WTC11 (cell line): ENCODE measurements at places on chromosomes 3 and 15.

DNA sequence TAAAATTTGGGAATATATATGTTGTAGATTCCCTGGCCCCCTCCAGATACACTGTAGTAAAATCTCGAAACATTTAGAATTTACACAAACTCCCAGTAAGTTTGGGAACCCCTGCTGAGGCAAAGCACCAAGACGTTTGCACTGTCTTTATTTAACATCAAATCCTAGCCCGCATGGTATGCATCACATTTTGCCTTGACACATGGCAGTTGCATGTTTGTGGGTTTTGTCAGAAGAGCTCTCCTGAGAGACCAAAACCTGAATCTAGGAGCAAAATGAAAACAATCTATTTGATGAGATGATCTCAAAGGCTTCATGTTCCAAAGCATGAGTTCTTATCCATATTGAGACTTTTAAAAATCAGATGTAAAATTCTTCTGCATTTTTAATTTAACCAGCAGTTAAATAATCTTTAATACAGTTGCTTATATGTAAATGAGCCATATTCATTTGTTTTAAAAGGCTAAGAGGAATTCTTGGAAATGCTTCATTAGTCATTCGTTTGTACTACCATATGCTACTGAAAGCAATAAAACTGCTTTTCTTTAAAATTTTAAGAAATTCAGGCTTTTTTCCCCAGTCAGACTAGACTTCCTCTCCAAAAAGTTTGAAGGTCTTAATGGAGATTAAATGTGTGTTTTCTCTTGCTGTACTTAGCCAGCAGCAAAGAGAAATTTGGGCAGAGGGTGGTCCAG, 105.2 kb upstream of the BOC start:
- DNase-seq = no peak

- no peak for DNase-seq
These were observed 36.4 kb downstream of the ZDHHC3 start for GRCh38 chr3:44939581-44940036.

- DNase-seq = peak; percentile 30
These were observed 111.1 kb downstream of the FMN1 start for GRCh38 chr15:33083232-33084081.

DNA sequence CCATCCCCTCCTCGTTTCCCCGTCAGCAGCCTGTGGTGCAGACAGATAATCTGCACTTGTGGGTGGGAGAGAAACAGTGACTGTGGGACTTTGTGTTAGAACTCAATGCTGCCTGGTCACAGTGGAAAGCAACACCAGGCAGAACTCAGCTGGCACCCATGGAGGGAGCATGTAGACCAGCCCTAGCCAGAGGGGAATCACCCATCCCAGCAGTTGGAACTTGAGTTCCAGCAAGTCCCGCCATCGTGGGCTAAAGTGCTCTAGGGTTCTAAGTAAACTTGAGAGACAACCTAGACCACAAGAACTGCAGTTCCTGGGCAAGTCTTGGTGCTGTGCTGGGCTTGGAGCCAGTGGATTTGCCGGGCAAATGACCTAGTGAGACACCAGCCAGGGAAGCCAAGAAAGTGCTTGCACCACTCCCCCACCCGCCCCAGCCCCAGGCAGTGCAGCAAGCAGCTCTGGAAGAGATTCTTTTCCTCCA, 24.4 kb downstream of the ISG20 start:
- no peak for DNase-seq

DNA sequence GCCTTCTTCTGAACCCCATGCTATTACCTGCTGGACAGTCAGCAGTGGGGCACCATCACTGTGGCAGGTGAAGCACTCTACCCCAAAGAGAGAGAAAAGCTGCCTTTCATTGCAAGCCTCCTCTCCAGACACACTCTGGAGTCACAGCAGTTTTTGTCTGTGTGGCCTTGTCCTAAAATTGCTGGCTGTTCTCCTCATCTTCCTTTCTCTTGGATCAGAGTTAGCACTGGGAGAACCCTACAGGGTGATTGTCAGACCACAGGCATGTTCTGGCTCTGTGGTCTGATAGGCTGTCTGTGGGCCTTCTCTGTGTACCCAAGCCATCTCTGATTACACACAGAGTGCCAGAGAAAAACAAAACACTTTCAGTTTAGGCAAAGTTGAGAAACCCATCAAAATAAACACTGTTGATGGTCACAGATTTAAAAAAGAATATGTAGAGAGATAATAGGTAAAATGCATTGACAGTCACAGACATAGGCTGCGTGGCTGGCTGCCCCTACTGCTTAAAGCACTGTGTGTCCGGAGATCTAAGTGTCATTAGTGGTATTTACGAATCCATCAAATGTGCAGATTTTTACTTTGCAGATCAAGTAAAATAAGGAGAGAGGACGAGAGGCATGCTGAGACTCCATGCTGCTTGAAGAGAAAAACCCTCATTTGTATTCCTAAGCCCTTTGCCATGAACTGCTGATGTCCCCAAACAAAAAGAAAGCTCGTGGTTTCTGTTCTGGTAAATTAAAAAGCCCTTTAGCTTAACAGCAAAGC, 689.9 kb downstream of the TUSC7 start:
- no peak for DNase-seq

- no peak for DNase-seq
These were observed 4.7 kb downstream of the EHD4 start for GRCh38 chr15:41967506-41968206.
